Fibroblast of skin of abdomen (primary cell): ENCODE measurements at places on chromosomes 3 and 15.

DNA sequence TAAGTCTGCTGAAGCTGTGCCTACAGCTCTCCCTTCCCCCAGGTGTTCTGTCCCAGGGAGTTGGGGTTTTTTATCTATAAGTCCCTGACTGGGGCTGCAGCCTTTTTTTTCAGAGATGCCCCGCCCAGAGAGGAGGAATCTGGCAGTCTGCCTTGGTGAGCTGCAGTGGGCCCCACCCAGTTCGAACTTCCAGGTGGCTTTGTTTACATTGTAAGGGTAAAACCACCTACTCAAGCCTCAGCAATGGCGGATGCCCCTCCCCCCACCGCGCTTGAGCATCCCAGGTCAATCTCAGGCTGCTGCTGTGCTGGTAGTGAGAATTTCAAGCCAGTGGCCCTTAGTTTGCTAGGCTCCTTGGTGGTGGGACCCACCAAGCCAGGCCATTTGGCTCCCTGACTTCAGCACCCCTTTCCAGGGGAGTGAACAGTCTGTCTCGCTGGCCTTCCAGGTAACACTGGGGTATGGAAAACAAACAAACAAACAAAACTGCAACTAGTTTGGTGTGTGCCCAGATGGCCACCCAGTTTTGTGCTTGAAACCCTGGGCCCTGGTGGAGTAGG, 189.4 kb downstream of the MFSD1 start:
- DNase-seq = no peak

DNA sequence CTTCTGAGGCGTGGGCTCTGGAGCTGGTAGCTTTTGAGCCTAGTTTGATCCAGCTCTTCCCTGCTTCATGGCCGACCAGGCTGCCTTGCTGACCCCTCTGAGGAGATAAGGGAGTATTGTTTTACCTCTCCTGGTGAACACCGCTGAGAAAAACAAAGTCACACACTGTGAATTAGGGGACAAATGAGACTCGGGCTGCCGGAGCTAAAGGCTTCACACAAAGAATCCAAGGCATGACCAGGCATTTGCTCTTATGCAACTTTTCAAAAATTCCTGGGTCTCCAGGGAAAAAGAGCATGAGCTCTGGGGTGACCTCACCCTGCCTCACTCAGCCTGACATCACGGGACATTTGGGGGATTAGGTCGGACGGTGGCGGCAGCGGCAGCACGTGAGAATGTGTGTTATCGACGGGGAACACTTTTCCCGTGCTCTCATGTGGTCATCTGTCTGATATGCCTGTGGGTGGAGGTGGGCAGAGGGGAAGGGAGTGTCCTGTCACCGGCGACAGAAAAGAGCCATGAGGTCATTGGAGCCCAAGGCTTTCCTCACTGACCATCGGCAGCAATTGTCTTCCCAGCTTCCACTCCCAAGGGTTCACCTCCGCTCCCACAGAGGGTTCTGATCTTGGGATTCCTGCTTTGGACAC, 61.0 kb downstream of the TMEM44 start:
- DNase-seq = peak; percentile 91

DNA sequence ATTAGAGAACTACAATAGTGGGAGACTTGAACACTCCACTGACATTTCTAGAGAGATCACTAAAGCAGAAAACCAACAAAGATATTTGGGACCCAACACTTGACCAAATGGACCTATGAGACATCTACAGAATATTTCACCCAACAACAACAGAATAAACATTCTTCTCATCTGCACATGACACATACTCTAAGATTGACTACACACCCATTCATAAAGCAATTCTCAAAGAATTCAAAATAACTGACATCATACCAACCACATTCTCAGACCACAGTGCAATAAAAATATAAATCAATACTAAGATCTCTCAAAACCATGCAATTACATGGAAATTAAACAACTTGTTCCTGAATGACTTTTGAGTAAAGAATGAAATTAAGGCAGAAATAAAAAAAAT, 473.7 kb downstream of the LPP start:
- DNase-seq = peak; percentile 93

GRCh38 chr15:33517944-33518343, 207.2 kb downstream of the RYR3 start:
- no peak for DNase-seq

DNA sequence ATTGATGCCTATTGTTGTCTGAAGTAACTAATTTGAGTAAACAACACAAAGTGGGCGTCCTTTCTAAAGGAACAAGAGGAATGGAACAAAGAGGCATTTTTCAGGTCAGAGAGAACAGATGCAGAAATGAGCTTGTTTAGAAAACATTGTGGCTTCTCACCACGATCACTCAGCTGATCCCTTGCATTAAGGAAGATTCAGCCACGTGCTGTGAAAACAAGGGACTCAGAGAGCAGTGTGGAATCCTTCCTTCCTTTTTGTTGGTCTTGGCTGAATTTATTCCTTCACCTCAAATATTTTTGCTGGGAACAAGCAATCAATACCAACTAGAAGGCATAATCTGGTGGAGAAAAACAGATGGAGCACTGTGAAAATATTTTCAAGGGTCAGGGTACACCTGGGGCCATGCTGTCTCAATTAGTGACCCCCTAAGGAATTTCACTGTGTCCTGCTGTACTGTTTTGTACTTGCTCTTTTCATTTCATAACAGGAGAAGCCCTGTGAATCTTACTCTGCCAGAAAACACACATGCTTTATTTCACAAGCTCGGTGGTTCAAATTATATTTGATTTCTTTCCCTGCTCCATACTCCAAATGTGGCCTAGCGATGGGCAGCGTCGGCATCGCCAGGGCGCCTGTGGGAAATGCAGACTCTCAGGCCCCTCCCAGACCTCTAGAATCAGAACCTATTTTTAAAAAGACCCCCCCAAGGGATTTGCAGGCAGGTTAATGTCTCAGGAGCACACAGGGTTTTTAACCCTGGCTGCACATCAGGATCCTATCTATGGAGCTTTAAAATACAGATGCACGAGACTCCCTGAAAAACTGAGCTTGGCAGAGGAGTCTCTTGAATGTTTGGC, 11.6 kb upstream of the SLC6A20 start:
- no peak for DNase-seq

- DNase-seq = no peak
Observed at GRCh38 chr15:99762288-99762687, 29.1 kb upstream of the LYSMD4 start.

DNA sequence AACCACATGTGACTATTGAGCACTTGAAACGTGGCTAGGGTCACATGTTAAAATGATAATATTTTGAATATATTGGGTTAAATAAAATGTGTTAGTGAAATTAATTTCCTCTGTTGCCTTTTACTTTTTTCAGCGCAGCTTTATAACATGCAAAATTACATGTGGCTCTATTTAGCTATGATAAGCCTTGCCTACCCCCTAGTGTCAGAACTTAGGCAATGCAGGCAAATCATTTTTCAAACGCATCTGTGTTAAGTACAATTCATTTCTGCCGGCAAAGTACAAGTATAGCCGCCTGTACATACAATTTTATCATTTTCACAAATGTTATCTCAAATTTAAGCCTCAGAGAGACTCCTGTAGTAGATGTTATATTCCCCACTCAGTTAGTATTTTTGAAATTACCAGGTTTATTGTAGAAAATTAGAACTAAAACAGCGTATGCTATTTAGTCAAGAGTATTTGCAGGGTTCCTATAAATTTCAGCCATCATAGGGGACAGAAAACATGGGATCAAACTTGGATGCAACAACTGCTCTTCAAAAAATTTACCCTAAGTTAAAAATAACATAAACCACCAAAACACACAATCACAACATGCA, 56.1 kb downstream of the TAFA4 start:
- peak; percentile 57 for DNase-seq

DNA sequence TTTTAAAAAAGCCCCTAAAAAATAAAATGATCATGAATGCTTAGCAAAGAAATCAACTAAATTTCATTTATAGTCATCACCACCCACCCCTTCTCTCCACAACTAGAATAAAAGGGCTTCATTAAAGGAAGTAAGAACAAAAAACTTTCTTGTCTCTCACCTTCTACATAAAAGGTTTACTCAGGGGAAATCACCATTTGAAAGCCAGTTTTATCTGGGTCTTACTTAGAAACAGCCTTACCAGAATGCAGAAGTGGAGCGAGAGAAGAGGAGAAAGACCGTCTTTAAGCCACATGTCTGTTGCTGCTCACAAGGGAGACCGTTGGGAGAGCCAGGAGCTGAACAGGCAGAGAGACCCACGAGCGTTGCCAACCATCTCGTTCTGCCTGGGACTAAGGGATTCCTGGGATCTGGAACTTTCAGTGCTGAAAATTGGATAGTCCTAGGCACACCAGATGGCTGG, 350.1 kb upstream of the PROK2 start:
- DNase-seq = no peak

DNA sequence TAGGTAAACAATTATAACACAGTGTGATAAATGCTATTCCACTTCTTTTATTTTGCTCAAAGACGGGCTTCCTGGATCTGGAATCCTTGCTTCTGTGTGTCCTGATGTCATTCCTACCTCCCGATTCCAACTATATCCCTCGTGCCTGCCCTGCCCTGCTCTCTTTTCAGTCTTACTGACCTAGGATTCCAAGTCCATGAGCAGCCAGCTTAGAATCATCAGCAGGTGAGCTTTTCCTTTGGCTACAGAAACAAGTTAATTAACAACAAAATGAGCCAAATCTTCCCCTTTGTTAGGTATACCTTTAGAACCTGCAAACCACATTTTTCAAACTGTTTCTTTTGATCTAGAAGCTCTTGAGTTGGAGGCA, 21.9 kb upstream of the KPNA1 start:
- no peak for DNase-seq

GRCh38 chr15:71921191-71921590, 110.8 kb downstream of the NR2E3 start:
- DNase-seq = no peak

GRCh38 chr3:158961471-158961870, 159.6 kb downstream of the MFSD1 start:
- no peak for DNase-seq

GRCh38 chr3:100737334-100737733, 28.0 kb downstream of the TFG start:
- peak; percentile 22 for DNase-seq

DNA sequence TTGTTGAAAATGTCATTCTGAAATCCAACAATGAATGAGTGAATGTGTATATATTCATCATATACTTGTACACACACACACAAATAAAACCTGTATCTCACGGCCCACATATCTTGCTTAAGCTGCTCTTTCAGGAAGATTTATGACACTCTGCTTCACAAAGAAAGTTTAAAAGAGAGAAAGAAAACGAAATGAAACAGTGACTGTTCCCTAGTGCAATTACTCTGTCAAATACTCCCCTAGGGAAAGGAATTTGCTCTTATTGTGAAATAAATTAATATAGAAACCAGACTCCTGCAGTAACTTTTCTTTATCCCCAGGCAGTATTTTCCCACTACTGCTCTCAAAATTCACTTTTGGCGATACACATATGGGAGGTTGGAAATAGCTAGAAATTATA, 329.1 kb downstream of the VPS13C start:
- DNase-seq = peak; percentile 2

DNA sequence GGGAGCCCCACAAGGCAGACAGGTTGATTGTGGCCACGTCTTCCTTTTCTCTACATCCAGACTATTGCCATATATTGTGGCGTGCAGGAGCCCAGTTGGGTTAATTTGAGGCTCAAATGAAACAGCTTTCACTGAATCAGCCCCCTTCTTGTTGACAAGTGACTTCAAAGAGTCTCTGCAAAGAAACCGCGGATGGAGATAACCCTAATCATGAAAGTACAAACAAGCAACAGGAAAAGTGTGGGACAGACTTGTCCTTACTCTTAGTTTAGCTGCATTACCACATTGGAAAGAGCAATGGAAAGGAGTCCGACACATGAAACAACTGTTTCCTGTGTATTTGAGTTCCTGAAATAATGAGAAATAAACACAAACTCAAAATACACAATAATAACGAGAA, 3.3 kb downstream of the TMEM40 start:
- no peak for DNase-seq
